ENCODE measurements at places on chromosomes 2 and 18.

GRCh38 chr18:28163201-28163775, 13.6 kb downstream of the CDH2 start:
- no peak for DNase-seq

DNA sequence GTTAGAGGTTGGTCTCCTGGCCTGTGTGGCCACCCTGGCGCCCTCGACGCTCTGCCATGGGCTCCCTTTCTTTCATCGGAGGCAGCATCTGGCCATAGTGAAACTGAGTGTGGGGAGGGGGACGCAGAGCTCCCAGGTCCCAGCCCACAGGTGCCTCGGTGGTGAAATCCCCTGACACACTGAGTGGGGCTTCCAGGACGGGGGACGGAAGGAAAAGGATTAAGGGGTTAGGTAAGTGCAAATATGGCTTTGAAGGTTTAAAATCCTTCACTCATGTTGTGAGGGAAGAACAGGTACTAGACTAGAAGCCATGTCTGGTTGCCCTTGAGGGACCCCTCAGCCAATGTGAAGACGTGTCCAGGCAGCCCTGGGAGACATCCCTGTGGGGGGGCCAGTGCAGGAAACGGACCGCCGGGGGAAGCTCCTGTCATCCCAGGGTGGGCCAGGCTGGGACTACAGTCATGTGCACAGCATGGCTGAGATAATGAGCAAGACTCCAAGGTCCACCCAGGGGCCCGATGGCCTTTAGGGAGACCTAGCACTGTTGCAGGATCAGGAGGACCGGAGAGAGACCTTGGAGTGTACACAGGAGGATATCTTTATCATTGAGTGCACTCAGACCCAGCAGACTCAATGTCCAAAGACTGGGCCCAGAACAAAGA, 36.3 kb downstream of the RTP5 start:
- DNase-seq: no peak

DNA sequence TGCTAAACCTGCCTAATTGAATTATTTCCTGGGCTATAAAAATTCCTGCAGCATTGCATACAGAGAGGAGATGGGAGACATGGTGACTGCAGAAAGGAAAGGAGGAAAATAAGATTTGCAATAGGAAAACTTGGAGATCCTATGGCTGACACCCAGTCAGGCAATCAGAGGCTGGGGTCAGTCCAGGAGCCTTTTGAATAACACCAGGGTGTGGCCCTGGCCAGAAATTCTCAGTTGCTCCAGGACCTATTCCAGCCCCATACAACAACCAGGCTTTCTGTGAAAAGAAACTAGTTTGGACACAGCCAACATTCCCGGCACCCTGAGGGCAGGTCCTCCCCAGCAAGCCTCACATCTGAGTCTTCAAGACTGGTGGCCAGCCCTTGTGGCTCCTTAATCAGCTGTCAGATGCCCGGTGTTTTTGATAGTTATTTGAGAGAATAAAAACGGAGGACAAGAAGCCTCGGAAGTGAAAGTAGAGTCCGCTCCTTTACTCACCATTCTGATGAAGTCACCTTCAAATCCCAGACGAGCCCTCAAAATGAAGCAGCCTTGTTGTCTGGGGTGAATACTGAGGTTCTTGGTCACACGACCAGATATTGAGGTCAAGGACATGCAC, 31.1 kb upstream of the GMCL1 start:
- DNase-seq: peak; percentile 48

DNA sequence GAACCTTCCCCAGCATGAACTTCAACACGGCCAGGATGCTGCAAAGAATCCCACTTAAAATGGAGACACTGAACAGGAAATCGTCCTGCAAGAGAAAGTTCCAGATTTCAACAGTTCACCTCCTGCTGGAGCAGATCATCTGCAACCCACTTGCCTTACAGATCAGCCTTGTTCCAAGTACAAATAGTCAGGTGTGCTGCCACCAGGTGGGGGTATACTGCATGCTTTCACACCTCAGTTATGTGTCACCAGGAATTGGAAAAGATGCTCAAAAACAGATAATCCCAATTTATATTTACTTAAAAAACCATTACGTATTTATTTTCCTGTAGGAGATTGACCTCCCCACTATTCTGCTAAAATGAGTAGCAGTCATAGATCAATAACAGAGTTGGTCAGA, 212.3 kb downstream of the MGAT5 start:
- DNase-seq: no peak

Data from left cardiac atrium (tissue), 4 donors.